ENCODE measurements at places on chromosomes 12 and 14.

DNA sequence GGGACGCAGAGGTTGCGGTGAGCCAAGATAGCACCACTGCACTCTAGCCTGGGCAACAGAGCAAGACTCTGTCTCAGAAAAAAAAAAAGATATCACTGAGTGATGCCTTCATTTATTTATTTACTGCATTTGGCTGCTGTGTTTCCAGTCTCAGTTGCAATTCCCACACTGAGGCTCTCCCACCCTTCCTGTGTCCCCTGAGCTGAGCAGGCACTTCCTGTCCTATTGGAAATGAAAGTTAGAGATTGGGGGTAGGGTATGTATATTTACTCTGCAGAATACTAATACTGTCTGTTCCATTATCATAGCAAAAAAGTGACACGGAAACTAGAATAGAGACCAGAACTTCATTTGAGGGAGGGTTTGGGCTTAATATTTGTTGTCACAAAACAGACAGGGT is 1.6 kb upstream of the RBMS2 start:
- no peak for DNase-seq

DNA sequence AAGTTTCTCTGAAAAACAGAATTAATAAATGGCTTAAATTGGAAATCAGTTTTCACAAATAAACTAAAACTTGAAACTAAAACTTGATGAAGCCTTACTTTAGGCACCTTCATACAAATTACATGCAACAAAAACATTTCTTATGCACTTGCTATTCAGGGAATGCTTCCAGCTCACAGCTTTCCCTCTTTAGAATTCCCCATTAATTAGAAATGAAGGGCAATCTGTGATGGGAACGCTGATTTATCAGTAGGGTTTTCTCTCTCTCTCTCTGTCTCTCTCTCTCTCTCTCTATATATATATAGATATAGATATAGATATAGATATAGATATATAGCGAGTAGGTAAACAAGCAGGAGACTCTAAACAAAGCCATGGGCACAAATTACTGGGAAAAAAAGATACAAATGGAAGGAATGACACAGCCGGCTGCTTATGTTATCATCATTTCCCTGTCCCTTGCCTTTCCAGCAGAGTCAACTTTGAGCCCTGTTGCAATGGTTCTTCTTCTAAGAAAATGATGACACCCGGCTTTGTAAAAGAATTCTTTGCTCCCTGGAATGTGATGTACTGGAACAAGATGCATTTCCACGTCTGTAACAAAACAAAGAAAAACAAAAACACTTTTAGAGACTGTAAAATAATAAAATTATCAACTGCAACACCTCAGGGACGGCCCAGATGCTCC is 1121.6 kb upstream of the TMEM132C start:
- no peak for DNase-seq

- no peak for DNase-seq
Measured at GRCh38 chr12:72677846-72678245, 405.7 kb downstream of the TRHDE start.

DNA sequence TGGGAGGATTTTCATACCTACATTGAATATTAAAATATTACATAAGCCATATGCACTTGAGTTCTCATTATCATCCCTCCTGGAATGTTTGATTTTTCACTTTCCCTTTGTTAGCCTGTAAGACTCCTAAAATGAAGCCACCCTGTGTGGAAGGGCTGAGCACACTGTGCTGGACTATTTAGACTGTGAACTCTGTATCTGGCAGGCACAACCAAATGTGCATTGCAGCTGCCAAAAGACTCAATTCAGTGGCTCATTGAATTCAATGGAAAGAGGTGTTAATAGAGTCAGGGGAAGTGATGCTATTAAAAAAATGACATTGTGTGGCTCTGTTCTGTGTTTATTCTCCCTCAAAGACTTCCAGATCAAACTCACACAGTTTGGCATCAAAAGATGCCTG is 111.1 kb downstream of the SMOC1 start:
- DNase-seq: no peak

DNA sequence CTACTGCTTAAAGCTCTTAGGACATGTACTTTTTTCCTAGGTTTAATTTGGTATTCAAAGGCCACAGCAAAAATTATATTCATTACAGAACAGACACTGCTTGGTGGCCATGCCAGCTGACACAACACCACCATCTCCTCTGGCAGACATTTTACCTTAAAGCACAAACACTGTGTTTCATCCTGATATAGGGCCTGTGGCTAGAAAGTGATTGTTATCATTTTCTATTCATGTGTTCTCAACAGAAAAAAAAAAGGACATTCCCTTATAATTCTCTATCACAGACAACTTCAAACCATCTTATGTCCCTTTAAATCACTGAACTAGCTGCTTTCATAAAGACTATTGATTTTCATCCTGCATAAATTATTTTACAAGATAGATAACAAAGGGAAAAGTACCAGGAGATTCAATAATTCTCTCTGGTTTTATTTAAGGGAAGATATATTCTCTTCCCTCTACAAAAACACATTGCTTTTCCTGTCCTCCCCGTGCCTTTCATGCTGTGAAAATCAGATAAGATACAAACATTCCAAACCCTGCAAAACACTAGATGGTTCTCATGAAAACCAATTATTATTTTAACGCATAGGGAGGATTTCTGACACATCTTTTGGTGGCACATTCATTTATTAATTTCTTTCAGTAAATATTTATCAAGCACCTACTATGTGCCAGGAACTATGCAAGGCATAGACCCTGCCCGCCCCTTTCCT is 139.3 kb upstream of the TMCC3 start:
- DNase-seq: no peak

- no peak for DNase-seq
Measured at GRCh38 chr12:114664651-114665320, 19.2 kb downstream of the TBX3 start.

DNA sequence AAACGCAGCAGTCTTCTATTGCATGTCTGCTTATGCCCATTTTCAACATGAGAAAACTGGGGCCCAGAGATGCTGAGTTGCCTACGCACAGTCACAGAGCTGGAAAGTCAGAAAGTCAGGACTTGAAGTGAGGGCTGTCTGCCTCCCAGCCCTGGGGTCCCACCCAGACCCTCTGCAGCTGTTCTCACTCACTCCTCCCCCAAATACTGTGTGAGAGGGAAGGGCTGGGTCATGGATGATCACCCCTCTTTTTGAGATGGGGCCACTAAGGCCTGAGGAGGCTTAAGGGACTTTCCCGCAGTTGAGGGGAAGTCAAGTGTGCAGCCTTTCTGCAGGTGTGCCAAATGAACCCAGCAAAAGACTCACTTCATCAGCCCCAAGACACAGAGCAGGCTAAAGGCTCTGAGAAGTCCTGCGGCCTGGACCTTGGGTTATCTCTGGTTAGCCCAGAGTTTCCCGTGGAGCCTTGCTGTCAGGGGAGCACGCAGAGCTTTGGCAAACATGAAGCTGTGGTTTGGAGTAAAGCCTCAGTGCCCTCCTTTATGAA is 18.7 kb downstream of the DTX1 start:
- DNase-seq: peak; percentile 62

- DNase-seq: peak; percentile 38
Measured at GRCh38 chr14:105487986-105488777, 1.5 kb downstream of the CRIP1 start.

DNA sequence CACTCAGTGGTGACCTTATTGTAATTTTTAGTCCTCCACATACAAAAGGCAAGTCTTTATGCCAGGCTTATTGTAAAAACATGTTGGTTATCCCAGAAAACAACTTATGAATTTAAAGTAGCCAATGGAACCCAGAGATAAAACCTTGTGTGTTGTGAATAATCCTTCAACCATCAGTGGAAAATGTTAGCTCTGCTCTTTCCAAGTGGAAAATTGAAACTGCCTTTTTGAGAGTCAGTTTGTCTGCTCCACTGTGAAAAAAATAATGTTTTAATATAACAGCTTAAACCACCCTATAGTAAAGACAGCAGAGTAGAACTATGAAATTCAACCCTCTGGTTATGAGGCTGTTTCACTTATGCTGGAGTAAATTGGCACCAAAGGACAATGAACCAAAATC is 112.0 kb downstream of the TTLL5 start:
- DNase-seq: no peak

- DNase-seq: no peak
Measured at GRCh38 chr12:75592086-75592485, 80.7 kb upstream of the KRR1 start.

- peak; percentile 38 for DNase-seq
Measured at GRCh38 chr12:13362260-13362841, 165.8 kb downstream of the EMP1 start.

GRCh38 chr14:88488081-88488480 is 66.7 kb downstream of the PTPN21 start:
- no peak for DNase-seq

GRCh38 chr12:77319166-77319565 is 253.8 kb upstream of the E2F7 start:
- DNase-seq: no peak
